ENCODE measurements at places on chromosomes 12 and 14.
A peak's percentile ranks its signal among the peaks of the same experiment; 100 is the strongest.

GRCh38 chr14:56195223-56195622 is 77.0 kb downstream of the PELI2 start:
- no peak for DNase-seq

- DNase-seq, result no peak
Observed at GRCh38 chr12:19924360-19924759, 444.0 kb upstream of the PDE3A start.

DNA sequence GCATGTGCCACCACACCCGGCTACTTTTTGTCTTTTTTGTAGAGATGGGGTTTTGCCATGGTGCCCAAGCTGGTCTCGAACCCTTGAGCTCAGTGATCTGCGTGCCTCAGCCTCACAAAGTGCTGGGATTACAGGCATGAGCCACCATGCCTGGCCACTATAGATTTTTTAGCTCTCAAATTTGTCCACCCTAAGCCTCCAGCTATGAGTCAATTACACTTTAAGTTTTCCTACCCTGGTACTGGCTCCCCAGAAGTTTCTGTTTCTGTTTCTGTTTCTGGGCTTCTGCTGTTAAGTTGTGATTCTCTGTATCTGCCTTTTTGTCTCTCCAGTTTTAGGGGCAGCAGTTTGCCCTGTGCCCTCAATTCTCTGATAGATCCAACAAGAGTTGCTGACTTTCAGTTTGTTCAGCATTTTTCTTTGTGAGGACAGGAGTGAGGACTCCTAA is 4.4 kb upstream of the TINF2 start:
- no peak for DNase-seq

GRCh38 chr12:16346958-16347357 is 487 bp upstream of the MGST1 start:
- DNase-seq, result no peak

- no peak for DNase-seq
Observed at GRCh38 chr12:117523971-117524370, 162.5 kb upstream of the NOS1 start.

GRCh38 chr14:74221741-74222140 is 17.5 kb upstream of the VSX2 start:
- DNase-seq, result no peak

DNA sequence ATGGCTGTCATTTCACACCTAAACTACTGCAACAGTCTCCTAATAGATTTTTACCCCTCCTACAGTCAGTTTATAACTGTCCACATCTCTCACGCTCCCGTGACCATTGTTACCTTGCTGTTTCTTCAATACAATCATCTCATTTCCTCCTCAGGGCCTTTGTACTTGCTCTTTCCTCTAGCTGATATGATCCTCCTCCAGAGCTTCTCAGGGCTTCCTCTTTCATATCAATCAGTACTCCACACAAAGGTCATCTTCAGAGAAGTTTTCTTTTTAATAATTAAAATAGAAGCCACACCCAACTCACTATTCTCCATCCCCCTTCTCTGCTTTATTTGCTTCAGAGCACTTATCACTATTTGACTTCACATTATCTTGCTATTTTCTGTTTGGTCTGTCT is 508.2 kb downstream of the NELL2 start:
- no peak for DNase-seq

GRCh38 chr12:98213556-98213955 is 301.8 kb upstream of the TMPO start:
- no peak for DNase-seq

DNA sequence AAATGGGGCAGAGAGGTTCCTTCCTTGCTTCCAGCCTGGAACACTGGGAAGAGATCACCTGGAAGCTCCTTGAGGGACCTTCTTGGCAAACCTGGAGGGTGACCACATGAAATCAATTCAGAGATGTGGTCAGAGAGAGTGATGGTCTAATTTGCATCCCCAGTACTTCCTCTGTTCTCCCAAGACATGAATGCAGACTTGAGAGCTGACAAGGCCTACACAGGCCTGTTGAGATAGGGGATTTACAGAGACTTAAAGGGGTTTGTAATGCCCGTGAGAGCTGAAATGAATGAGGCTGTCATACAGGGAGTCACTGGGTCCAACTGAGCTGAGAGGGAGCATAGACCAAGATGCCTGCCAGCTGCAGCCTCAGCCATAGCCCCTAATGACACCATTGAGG is 45.1 kb downstream of the TMX1 start:
- no peak for DNase-seq

- peak; percentile 74 for DNase-seq
Observed at GRCh38 chr12:116703214-116703795, 34.6 kb downstream of the SPRING1 start.

GRCh38 chr14:69038455-69039287 is 59.6 kb upstream of the ACTN1 start:
- DNase-seq, result no peak

- DNase-seq, result no peak
Observed at GRCh38 chr12:2231956-2232355, 179.2 kb downstream of the CACNA1C start.

DNA sequence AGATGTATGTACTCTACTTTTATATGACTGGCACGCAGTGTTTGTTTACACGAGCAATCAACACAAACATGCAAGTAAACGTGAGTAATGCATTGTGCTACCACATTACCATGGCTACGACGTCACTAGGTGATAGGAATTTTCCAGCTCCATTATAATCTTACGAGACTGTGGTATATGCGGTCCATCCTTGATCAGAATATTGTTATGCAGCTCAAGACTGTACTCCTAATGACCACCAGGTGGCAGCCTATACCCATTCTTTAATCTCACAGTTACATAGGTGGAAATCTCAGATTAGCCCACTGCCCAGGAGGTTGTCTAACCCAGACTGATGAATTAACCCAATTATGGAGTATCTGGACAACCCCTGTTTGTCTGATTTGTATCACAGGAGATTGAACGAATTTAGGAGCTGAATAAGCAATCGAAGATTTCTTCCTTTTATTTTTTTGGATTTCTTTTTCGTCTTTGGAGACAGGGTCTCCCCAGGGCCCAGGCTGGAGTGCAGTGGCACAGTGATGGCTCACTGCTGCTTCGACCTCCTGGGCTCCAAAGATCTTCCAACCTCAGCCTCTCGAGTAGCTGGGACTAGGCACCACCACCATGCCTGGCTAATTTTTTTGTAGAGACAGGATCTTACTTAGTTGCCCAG is 8.7 kb upstream of the TESPA1 start:
- peak; percentile 55 for DNase-seq

- DNase-seq, result peak; percentile 6
Observed at GRCh38 chr14:99735189-99736135, 51.4 kb downstream of the CYP46A1 start.

Data from BE2C (cell line).